Activated CD4-positive, alpha-beta T cell treated with anti-CD3 and anti-CD28 coated beads, Interleukin-2, amount 50 U/mL, for 4 hours (primary cell): ENCODE measurements at places on chromosomes 16 and 17.

DNA sequence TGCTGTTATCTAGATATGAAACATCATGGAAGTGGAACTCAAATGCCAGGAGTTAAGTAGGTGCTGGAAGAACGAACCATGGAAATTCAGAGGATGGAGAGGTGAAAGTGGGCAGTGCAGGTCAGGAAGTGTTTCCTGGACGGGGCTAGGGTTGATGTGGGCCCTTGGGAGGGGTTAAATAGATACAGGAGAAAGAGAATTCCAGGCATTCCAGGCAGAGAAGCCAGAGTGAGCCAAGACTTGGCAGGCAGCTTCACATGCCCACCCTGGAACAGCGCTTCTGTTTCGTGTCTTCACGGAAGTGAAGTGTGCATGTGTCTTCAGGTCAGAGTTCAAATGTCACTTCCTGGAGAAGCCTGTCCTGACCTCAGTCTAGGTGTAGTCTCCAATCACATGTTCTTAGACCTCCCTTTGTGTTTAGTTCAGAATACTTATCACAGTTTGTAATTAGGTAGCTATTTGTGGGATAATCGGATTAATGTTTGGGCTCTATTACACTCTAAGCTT lies 41.3 kb downstream of the GP2 start:
- no peak for DNase-seq

GRCh38 chr16:56163938-56164337 lies 27.4 kb upstream of the GNAO1 start:
- no peak for DNase-seq

GRCh38 chr16:84518804-84519341 lies 14.4 kb upstream of the MEAK7 start:
- DNase-seq: peak; percentile 21

DNA sequence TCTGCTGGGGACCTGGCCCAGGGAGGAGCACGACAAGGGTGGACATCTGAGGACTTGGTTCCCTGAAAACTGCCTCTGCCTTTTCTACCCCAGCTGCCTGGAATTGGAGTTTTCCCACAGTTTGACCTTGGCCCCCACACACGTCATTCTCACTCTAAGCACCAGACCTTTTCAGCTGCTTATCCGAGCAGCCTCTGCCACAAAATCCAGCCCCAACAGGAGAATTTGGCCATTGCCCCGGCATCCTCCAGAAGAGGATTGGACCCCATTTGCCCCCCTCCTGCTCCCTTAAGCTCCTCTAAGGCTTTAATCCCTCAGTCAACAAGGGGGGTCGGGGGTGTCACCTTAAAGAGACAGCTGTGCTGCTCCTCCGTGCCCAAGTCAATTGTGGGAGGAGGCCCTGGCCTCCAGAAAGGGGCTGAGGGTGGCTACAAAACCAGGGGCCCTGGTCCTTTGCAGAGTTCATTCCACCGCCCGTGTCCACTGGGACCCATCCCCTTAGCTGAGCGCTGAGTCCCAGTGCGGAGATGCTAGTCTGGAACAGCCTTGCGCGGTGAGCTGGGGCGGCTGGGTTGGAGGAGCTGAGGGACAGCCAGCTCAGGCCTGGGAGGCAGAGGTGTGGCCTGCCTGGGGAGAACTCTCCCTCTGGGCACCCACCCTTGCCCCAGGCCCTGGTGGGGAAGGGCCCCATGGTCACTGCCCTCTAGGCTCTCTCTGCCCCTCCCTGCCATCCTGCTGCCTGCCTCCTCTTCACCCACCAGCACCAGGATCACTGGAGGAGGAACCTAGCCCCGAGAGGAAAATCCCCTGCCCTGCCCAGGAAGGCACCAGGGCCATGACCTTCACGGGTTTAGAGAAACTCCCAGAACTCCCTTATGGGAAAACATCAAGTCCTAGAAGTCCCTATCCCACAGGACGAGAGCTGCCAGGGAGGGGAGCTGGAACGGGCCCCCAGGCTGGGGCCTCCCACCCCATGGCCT lies 18.8 kb downstream of the TTYH2 start:
- no peak for DNase-seq

- no peak for DNase-seq
Measured at GRCh38 chr17:49595328-49595727, 19.7 kb downstream of the NXPH3 start.

- no peak for DNase-seq
Measured at GRCh38 chr16:6558661-6559060, 774.0 kb upstream of the RBFOX1 start.

DNA sequence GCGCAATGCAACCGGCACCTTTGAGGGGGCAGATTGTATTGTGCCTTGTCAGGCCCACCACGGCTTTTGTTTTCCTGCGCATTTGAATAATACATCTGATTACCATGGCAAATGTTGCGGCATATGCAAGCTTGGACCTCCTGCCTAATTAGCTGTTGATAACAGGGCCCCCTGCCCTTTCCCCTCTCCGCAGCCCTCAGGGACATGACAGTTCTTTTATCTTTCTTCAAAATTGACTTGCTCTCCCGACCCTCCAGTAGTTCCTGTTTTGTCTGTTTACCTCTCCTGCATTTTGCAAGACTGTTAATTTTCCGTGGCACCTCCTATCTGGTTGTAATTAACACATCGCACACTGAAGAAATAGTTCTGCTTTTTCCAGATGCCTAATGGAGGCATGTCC lies 86.8 kb downstream of the RBFOX1 start:
- no peak for DNase-seq

GRCh38 chr16:74982256-74982655 lies 2.7 kb downstream of the WDR59 start:
- DNase-seq: no peak

DNA sequence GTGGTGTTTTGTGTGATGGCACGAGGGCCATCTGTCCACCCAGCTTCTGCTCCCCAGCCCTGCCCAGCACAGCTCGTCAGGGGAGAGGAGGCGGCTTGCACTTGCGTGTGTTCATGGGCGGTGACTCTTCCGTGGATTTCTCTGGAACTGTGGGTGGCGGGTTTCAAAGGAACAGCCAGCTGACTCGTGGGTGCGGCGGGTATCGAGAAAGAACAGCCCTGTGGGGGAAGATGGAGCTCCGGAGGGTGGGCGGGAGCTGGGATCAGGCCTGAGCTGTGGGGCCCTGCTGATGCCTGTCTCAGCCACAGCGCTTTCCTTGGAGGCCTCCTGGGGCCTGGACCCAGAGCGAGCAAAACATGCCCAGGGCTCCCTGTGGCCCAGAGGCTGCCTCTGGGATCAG lies 13.2 kb downstream of the NAGPA start:
- DNase-seq: no peak

- no peak for DNase-seq
Measured at GRCh38 chr16:56255904-56256303, 64.6 kb downstream of the GNAO1 start.

DNA sequence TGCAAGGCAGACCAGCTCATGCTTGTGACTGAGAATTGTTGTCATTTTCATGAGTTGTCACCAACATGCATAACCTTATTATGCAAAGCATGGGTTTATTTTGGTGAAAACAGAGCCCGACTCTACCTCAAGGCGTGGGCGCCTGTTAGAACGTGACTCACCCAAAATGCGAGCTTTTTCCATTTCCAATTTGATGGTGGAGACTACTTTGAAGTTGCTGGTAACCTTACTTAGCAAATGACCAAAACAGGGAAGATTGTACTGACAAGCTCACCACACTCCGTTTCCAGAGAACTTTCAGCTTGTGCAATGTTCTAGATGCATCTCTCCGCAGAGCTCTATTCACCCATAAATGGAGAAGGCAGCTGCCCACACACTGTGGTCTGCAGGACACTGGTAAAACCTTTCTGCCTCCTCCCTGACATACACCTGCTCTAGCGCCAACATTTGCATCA lies 284.5 kb downstream of the MAF start:
- peak; percentile 36 for DNase-seq

- DNase-seq: no peak
Measured at GRCh38 chr16:83400234-83400633, 407.5 kb upstream of the HSBP1 start.

GRCh38 chr17:17128476-17129075 lies 77.6 kb downstream of the PLD6 start:
- DNase-seq: no peak

DNA sequence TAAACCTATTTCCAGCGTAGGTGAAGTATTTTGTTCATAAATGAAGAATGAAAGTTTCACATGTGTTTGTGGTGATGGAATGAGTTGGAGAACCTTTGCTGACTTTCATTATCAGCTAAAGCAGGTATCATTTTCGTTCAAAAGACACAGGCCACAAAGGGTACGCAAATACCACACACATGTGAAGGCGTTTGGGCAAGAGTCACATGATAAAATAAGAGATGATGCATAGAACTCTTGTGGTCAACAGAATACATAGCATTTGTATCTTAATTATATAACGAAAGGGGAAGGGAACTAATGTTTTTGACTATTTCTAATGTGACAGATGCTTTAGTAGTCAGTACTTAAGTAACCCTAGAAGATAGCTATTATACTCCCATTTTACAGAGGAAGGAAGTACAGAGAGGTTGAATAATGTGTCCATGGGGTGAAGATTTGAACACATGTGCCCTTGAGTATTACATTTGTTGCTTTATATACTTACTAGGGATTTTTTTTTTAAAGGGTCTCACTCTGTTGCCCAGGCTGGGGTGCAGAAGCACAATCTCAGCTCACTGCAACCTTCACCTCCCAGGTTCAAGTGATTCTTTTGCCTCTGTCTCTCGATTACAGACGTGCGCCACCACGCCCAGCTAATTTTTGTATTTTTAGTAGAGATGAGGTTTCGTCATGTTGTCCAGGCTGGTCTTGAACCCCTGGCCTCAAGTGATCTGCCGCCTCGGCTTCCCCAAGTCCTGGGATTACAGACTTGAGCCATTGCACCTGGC lies 4.8 kb downstream of the RPA1 start:
- no peak for DNase-seq

DNA sequence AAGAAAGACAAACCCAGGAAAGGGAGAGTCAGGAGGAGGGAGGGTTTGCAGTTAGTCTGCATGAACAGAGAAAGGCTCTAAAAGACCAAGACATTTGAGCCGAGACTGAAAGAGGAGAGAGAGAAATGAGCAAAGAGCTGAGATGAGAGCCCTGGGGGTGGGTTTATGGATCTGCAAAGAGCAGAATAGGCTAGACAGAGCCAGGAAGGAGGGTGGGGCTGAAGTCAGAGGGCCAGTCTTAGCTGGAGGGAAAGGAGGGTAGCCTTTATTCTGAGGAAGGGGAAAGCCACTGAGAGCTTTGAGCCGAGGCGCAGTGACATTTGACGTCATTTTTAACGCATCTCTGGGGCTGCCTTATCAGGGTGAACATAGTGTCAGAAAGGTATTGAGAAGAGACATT lies 85.7 kb upstream of the CDH13 start:
- DNase-seq: no peak

DNA sequence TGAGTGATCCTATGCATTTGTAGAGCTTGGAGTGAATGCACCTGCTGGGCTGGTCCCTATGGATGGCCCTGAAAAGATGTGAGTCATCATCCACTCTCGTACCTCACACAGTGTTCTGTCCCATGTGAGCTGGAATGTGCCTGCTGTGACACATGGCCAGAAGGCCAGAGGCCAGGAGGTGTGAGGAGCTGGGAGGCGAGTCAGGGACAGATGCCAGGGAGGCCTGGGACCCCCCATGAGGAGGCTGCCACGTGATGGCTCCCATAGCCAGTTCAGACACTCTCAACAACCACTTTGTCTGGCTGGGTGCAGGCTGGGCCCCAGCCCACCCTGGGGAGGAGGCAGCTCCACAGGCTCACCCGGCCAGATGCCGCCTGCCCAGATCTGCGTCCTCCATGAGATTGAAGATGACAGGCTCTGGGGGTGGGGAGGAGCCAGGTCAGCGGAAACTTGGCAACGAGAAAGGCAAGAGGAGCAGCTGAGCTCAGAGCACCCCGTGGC lies 168.8 kb downstream of the C16orf78 start:
- DNase-seq: no peak

GRCh38 chr16:78395035-78395434 lies 295.6 kb downstream of the WWOX start:
- DNase-seq: no peak

DNA sequence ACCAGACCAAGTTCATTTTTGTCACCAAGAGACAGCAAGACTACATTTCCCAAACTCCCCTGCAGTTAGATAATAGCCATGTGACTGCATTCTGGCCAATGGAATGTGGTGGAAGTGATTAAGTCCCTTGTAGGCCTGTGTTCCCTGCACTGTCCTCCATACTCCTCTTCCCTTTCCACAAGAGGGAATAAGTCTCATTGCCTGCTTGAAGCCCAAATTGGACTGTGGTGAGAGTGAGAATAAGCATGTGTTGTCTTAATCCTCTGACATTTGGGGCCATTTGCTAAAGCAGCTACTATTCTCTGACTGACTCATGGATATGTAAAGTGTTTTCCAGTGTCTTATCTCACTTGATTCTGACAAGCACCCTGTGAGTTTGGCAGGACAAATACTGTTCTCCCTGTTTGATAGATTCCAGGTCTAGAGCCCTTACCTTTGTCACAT lies 20.7 kb downstream of the PIK3R6 start:
- no peak for DNase-seq

DNA sequence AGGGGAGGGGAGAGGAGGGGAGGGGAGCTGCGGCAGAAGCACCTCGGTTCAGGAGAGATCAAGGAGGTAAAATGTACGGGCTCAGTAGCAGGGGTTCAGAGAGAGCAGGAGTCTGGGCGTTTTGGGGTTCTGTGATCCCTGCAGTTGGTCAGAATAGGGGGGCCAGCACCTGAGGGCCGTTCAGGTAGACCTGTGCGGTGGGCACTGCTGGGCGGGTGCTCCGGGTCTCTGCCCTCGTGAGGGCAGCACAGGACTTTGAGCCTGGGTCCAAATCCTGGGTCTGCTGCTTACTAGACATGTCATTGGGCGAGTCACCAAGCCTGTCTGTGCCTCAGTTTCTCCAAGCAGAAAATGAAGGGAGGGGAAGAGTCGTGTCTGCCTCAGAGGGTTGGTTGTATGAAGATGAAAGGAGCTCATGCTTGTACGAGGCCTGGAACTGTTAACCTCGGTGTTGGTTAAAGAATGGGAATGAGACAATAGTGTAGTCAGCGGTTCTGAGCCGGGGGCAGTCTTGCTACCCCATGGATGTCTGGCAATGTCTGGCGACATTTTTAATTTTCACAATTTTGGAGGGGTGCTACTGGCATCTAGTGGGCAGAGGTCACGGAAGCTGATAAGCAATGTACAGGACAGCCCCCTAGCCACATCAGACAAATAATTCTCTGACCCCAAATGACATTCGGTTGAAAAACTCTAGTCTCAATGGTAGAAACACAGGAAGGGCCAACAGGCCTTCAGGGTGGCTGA lies 35.4 kb downstream of the OR1D5 start:
- no peak for DNase-seq

- DNase-seq: peak; percentile 45
Measured at GRCh38 chr17:43832976-43833829, at the start of gene MPP3. Gene MPP3, minus strand, starts transcription at chr17:43833146. Its CDS starts 1,240 bp downstream, at chr17:43831906.

DNA sequence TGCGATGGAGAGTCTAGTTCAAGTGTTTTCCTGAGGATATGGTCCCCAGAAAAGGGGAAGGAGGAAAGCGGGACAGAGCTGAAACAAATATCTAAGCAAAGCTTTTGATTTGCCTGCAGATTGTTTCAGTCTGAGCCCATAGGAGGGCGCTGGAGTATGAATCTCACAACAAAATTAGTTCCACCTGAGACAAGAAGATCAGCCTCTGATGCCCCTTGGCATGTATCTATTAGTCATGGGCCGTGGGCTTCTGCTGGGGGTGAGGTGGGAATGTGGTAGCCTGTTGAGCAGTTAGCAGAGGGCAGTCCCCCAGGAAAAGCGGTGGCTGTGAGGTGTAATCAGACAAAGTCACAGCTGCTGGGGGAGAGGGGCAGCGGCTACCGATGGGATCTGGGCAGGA lies 446.9 kb downstream of the CA10 start:
- DNase-seq: no peak

- DNase-seq: no peak
Measured at GRCh38 chr17:48587276-48588073, 2.6 kb downstream of the HOXB3 start.
